Nucleus accumbens (tissue), 56 donors: ENCODE measurements at places on chromosomes 1 and 21.

GRCh38 chr1:244199902-244200301, 148.8 kb downstream of the ZBTB18 start:
- no peak for DNase-seq

DNA sequence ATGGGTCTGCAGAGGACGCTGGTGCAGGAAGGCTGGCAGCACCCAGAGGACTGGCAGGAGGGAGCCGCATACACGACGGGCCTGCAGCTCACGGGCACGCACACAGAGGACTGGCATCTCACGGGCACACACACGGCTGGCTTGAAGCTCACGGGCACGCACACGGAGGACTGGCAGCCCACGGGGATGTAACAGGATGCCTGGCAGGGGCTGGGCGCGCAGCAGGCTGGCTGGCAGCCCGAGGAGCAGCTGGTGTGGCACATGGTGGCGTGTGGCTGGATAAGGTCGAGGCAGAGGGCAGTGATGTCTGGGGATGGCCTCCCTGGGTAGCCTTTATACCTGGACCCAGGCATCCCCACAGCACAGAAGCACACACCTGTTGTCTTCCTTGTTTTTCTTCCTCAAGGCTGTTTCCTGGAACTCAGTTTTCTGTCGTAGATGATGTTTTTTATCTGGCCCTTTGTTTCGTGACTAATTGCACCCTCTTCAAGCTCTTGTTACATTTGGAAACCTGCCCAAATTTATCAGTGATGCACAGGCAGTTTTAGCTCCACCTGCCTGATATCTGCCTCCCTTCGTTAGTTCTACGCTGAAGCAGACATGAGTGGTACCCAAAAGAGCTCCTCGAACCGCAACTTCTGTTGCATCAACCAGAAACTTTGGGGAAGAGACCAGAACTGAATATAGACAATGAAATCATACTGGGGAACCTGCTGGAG, at the start of gene KRTAP12-1:
Gene KRTAP12-1 (minus strand): TSS at position 303 of the 719 bp plus-strand sequence. CDS start 40 bp downstream, at position 263.
- DNase-seq, result no peak

DNA sequence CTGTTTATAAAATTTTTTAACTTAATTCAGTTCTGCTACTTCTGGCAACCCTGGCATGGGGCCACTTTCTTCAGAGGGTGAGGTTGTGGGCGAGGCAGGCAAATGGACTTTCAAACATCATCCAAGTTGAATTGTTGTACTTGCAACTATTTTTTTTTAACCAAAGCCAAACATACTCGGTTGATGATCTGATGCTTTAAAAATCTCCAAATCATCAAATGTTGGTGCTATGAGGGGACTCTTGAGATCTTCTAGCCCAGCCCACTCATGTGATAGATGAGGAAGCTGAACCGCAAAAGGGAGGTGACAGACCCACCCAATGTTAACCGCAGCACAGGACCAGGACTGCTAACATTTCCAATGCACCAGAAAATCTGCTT, 6.7 kb downstream of the SLC1A7 start:
- no peak for DNase-seq

- DNase-seq, result no peak
These were observed 3.1 kb downstream of the OLIG2 start for GRCh38 chr21:33028773-33029384.

GRCh38 chr21:36847189-36847588, 119.3 kb downstream of the HLCS start:
- DNase-seq, result no peak

DNA sequence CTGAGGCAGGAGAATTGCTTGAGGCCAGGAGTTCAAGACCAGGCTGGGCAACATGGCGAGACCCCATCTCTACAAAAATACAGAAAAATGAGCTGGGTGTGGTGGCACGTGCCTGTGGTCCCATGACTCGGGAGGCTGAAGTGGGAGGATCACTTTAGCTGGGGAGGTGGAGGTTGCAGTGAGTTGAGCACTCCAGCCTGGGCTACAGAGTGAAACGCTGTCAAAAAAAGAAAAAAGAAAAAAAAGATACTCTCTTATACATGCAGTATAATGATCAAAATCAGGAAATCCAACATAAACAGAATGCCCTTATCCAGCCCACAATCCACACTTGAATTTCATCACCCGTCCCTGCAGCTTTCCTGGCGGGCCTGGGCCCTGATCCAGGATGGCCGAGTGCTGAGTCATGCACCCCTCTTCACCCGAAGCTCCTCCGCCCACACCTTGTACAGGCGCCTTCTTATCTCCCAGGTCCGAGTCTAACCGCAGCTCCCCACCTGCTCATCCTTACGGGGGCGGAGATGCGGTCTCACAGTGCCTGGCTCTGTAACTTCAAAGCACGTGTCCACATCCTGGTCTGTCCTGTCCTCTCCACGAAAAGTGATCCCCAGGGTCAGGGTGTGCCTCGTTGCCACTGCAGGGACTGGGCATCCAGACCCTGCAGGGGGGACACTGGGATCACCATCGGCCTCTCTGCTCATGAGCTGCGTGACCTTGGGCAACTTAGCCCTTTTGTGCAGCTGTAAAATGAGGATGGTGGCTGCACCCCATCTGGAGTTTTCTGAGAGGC, 120.2 kb upstream of the SLC45A1 start:
- no peak for DNase-seq

- no peak for DNase-seq
These were observed 246.4 kb downstream of the MATN1 start for GRCh38 chr1:30476911-30477459.

DNA sequence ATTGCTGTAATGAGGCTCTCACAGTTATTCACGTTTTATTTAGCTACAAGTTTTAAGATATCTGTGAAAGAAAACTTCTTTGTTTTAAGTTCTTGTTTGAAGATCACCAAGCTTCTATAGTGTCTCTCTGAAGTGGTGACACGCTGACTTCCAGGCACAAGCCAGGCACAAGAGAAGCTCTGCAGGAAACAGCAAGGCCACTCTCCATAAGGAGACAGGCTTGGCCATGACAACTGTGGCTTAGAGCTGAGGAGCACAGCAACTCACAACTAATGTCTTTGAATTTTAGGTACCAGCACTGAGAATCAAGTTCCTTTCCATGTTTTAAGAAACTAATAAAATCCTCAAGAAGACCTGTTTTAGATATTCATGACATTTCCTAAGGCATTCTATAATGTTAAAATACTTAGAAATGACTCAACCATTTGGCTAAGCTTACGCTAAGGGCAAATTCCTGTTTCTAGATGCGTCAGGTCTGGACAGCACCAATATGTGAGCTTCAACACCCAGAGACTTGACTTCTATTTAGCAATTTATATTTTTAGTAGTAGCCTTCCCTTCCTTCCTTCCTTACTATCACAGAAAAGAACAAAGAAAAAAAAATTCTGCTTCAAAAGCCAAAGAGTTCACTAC, 40.2 kb downstream of the APP start:
- no peak for DNase-seq

- DNase-seq, result no peak
These were observed 60.8 kb downstream of the FAM163A start for GRCh38 chr1:179803918-179804317.

DNA sequence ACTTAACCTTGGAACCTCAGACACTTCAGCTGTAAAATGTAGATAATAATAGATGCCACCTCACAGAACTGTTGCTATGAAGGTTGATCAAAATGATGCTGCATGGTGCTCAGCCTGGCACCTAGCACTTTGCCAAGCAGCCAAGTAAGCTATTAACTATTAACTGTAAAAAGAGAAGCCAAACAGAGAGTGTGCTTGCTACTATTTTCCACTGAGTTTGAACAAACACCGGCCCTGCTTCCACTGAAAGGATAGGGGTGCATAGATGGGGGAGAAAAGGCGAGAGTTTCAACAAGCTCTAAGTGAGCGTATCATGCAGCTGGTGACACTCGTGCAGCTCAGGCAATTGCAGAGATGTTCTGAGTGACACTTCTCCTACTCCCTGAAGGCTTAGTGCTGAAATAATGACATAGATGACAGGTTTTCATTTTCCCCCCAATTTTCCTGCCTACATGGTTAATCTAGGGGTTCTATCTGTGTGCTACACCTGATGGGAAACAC, 78.2 kb downstream of the GPR88 start:
- DNase-seq, result no peak

- DNase-seq, result no peak
These were observed 210.3 kb upstream of the CACYBP start for GRCh38 chr1:174789399-174789798.

- no peak for DNase-seq
These were observed 50.6 kb downstream of the KIF26B start for GRCh38 chr1:245205396-245205795.

DNA sequence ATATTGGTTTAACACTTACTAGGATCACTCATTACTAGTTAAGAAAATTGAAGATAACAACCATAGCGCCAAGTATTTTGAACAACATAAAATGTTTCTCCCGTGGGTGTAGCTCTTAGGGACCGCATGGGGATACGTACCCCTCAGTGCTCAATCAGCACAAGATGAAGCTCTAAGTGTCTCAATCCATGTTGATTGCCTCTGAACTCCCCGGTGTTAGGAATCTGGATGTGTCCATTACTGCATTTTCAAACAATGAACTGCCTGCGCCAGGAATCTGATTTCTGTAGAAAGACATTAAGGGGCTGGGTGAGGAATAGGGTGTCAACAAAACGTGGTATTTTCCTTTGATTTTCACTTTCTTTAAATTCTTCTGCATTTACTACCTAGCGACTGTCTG, 100.2 kb downstream of the LMO4 start:
- DNase-seq, result no peak

- DNase-seq, result no peak
These were observed 57.3 kb downstream of the SDC3 start for GRCh38 chr1:30851286-30851685.

GRCh38 chr1:12302798-12303447, 73.1 kb downstream of the VPS13D start:
- DNase-seq, result no peak

- no peak for DNase-seq
These were observed 284.5 kb downstream of the ASTN1 start for GRCh38 chr1:176879784-176880620.

DNA sequence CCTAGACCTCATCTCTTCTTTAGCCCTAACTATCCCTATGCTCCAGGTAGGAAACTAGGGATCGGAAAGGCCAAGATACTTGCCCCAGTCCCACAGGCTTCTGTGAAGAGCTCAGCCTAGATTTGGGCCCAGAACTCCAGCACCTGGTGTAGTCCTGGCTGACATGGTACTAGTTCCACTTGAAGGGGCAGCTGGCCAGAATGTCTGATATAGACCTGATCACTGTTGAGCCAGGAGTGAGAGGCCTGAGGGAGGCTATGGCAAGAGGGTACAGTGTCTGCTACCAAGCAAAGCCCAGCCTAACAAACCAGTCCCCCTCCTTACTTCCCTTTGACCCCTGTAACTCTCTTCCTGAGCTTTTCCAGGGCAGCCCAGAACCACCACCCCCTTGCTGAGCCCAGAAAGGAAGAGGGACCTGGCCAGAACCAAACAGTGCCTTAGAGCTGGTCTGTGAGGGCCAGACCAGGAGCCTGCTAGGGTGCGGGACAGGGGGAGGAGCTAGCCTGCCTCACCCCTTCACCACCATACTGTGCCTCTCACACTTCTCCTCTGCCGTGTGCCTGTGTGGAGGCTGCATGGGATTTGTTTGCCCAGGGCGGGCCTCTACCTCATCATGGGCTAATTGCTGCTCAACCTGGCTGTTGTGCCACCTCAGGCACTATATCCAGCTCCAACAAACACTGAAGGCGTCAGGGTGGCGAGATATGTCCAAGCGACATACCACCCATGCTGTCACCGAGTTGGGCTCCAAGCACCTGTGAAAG, 10.9 kb downstream of the POMGNT1 start:
- no peak for DNase-seq

DNA sequence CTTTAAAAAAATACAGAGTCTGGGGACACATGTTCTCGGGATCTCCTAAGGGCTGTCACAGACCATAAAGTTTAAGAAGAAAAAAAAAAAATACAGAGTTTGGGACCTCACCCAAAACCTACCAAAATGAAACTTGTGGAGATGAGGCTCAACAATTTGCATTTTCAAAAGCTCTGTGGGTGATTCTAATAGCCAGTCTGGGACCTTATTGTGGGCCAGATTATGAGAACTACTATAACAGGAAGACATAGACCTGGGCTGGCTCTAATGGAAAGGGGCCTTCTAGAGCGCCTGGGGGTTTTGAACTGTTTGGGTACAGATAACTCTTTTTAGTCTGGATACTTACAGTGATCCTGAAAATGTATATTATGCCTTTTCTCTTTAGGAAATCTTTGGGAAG, 69.1 kb downstream of the LAMC1 start:
- DNase-seq, result no peak

- DNase-seq, result no peak
These were observed 71.0 kb downstream of the LMO4 start for GRCh38 chr1:87399701-87400100.
